ENCODE measurements at places on chromosomes 7 and 10. TPM values are rescaled to one million over a fixed set of nuclear protein-coding genes. Genes with fewer than 3 reads are reported as not detected.

DNA sequence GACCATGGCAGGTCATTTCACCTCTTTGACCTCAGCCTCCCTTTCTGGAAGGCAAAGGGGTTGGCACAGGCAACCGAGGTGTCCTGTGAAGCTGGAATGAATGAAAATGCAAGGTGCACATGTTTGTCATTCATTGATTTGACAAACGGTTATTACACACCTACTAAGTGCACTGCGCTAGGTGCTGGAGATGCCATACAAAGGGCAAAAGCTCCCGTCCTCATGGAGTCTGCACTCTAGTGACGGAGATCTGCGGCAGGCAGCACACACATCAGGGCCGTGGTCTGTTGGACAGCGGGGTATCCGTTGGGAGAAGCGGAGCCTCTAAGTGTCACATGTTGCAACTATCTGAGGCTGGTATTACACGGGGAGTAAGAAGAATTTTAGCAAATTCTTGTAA is 44.2 kb downstream of the PRF1 start:
- H3K27ac ChIP-seq: no peak overlapping the region
- peaks cover 1% of the 10 kb centered on the region for H3K27me3 ChIP-seq
- H3K4me1 ChIP-seq: peaks cover 20% of the 10 kb centered on the region
- H3K36me3 ChIP-seq: no peaks in the 10 kb centered on the region
- no peak for DNase-seq

The ZNF467 gene
- total RNA-seq: 0.09 TPM

DNA sequence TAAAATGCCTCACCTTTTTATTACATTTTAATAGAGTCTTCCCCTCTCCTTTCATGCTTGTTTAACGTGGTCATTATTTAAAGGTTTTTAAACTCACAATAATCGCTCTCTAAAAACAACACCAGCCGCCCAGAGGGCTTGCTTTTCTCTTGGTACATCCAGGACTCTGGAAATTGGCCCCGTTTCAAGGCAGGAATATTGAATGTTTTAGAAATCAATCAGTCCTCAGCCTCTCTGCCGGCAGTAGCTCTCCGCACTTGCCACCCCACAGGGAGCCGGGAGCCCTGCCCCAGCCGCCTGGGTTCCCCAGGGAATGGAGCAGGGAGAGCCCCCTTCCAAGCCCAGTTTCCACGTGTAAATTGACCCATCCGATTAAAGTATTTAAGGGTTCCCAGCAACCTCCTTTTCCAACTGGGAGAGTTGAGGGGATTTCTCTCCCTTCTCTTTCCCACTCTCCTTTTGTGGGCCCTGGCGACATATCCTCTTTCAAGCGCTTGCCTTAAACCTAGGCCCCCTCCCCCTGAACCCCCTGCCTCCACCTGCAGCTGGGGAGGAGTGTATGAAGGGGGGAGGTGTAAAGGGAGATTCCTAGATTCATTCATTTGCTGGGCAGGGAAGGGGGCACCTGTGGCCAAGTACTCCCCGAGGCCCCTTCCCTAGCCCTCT is 1.9 kb downstream of the FGF8 start:
- no peak for DNase-seq
- H3K27ac ChIP-seq: no peak overlapping the region
- peaks cover 14% of the 10 kb centered on the region for H3K4me1 ChIP-seq

DNA sequence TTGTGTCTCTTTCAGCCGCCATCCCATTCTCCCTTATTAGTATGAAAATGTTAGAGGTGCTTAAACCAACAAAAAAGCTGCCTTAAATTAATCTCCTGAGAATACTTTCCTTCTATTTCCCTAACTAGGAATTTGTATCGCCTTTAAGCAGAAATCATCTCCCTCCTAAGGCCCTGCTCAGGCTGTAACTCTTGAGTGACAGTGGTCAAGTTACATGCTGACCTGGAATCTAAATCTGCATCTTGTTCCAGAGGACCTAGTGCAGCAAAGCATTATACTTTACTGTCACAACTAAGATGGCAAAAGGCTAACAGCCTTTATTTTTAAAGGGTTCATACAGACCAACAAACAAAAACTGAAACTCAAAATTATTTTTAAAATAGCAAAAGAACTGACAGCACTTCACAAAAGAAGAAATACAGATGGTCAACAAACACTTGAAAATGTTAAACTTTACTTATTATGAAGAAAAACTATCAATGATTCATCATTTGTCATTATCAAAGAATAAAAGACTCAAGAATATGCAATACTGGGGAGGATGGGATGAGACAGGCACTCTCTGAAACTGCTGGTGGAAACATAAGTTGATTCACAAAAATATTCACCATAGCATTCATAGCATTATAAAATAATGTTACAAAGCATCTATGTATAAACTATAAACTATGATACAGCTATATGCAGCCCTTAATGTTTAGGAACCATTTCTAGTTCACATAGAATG is 11.0 kb downstream of the CYREN start:
- H3K4me3 ChIP-seq: no peak overlapping the region
- DNase-seq: no peak
- peaks cover 88% of the 10 kb centered on the region for H3K36me3 ChIP-seq
- H3K4me1 ChIP-seq: peaks cover 51% of the 10 kb centered on the region

DNA sequence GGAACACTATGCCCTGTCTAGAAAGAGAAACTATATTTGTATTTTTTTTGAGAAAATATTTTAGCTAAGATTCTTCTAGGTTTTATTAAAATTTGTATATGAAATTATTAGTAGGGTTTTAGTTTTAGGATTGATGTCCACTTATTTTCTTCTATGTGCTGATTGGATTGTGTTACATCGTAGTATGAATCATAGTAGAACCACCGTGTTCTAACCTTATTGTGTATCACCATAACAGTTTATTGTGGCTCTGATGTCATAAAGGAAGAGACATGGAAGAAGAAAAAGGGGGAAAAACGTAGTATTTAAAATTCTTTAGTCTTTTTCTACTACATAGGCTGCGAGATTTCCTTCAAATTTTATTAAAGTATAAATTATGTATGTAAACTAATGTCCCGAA is 1.9 kb downstream of the AGBL3 start:
- H3K27ac ChIP-seq: peak overlapping the region; percentile 41
- no peaks in the 10 kb centered on the region for H3K27me3 ChIP-seq
- H3K36me3 ChIP-seq: peaks cover 23% of the 10 kb centered on the region

DNA sequence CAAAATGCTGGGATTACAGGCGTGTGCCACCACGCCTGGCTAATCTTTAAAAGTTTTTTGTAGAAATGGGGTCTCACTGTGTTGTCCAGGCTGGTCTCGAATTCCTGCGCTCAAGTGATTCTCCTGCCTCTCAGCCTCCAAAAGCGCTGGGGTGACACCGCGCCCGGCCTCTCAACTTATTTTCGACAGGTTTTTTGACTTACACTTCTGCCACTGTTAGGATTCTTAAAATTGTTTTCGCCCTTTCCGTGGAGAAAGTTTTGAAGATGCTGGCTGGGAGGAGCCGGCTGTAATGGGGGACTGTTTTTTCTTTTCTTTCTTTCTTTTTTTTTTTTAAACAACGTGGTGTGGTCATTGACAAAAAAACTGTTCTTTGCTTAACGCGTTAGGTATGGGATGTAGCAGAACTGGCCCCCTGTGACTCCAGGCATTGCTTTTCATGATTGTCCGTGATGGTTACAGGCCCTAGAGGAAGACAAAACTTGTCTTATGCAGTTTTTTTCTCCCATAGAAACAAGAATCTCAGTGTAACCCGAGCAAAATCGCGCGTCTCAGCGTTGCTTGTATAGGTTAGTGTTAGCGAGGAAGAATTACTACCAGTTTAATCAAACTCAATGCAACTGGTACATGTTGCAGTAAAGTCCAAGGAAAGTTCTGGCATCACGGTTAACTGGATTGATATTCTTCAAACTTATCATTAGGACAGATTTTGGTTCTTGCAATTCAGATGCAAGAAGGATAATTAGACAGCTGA is 72.2 kb downstream of the DAGLB start:
- peaks cover 37% of the 10 kb centered on the region for H3K4me1 ChIP-seq
- H3K36me3 ChIP-seq: peaks cover 27% of the 10 kb centered on the region
- peak overlapping the region; percentile 90 for H3K27ac ChIP-seq
- DNase-seq: peak; percentile 31
- H3K27me3 ChIP-seq: no peaks in the 10 kb centered on the region
- H3K4me3 ChIP-seq: peak overlapping the region; percentile 93

The POMZP3 gene
- total RNA-seq: 14.3 TPM

DNA sequence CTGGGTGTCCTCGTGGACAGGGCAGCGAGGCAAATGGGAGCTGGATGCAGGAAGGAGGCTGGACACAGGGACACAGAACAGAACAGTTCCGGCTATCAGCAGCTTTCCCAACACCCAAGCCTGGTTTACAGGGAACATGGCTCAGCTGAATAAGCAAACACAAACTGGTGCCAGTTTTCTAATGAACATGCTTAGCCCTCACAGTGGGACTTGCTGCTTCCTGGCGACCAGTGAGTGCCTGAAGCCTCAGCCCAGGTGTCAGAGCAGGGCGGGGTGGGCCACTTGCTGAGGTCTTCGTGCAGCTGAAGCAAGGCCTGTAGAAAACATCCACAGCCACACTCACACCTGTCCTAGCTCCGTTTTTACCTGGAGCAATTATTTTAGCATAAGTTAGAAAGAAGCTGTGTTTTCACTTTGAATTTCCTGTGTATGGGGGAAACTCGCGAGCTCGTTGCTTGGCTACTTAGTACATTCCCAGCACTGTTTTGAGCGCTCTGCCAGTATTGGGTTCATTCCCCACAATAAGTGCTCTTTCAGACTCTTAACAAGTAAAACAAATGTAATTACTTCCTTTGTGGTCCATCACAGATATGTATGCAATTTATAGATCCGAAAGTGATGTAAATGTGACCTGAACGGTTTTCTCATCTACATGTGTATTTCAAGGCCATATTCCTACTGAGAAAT is 261.2 kb upstream of the SHH start:
- H3K27ac ChIP-seq: no peak overlapping the region
- H3K4me1 ChIP-seq: no peaks in the 10 kb centered on the region
- no peaks in the 10 kb centered on the region for H3K36me3 ChIP-seq
- no peaks in the 10 kb centered on the region for H3K27me3 ChIP-seq
- H3K4me3 ChIP-seq: no peak overlapping the region
- no peak for DNase-seq

The TACC2 gene
- total RNA-seq: not detected

The FEZF1 gene
- total RNA-seq: not detected

- no peaks in the 10 kb centered on the region for H3K36me3 ChIP-seq
- no peak overlapping the region for H3K4me3 ChIP-seq
- no peak for DNase-seq
- no peak overlapping the region for H3K27ac ChIP-seq
Measured at GRCh38 chr10:78359640-78360091, 326.0 kb downstream of the RPS24 start.

DNA sequence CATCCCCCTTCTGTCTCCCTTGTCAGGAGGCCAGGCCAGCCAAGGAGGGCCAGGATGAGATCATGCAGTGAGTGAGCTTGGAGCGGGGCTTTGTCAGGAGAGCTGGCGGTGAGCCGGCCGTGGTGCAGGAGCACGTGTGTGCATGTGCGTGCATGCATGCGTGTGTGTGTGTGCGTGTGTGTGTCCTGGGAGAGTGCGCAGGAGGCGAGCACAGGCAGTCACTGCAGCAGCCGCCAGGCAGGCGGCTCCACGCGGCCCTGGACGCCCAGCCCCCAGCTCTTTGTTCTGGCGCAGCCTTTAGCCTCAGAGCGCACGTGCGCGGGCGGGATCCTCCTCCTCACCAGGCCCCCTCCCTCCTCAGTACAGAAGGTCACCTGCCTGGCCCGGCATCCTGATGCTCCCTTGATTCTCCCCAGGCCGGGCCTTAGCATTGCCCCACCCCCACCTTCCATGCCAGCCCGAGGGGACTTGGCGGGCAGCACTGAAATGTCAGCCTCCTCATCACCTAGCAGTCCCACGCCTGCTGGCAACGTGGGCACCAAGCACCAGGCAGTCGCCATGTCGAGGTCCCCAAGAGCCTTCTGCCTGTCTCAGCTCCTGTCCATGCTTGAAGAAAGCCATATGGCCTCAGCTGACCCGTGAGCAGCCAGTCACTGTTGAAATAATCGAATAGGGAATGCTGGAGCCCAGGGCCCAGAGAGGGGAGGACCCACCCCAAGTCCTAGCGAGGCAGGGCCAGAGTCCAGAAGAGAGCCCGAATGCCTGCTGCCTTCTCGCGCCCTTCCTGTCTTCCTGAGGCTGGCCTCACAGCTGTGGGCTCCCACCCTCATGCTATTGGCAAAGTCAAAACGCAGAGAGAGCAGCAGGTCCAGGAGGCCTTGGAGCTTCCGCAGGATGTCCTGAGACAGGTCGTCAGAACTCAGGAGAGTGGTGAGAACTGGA is 125.9 kb upstream of the PPIF start:
- no peak for DNase-seq
- no peaks in the 10 kb centered on the region for H3K27me3 ChIP-seq
- H3K36me3 ChIP-seq: peaks cover 1% of the 10 kb centered on the region
- H3K4me3 ChIP-seq: no peak overlapping the region
- H3K27ac ChIP-seq: no peak overlapping the region

- DNase-seq: no peak
- peaks cover 4% of the 10 kb centered on the region for H3K27me3 ChIP-seq
- H3K36me3 ChIP-seq: no peaks in the 10 kb centered on the region
- no peaks in the 10 kb centered on the region for H3K4me1 ChIP-seq
- H3K27ac ChIP-seq: no peak overlapping the region
Measured at GRCh38 chr7:111756687-111757178, 194.4 kb upstream of the IMMP2L start.

The RTKN2 gene
- 1.1 TPM for total RNA-seq

- peak; percentile 85 for DNase-seq
- H3K27me3 ChIP-seq: no peaks in the 10 kb centered on the region
- H3K4me3 ChIP-seq: peak overlapping the region; percentile 94
- H3K36me3 ChIP-seq: peaks cover 39% of the 10 kb centered on the region
Measured at GRCh38 chr10:67884842-67885670, 600 bp downstream of the SIRT1 start.

DNA sequence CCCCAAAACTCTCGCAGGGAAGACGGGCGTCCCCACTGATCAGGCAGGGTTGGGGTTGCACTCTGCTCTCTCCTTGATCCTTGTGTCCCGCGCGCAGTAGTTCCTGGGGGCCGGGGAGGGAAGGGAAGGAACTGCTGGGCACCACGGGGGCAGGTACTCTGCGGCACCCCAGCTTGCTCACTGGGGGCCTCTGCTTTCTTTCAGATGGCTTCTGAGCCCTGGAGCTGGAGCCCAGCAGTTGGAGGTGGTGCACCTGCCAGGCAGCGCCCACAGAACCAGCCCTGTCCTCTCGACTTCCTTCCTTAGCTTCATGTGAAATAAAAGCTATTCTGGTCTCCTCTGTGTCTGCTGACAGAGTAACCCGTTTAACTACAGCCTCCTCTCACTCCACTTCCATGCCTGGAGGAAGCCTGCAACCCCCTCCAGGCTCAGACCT is 12.2 kb downstream of the PLAC9 start:
- H3K27ac ChIP-seq: peak overlapping the region; percentile 42
- H3K27me3 ChIP-seq: no peaks in the 10 kb centered on the region
- DNase-seq: peak; percentile 31
- H3K4me1 ChIP-seq: peaks cover 18% of the 10 kb centered on the region

The UBE2D1 gene
- total RNA-seq: 12.8 TPM
